Sciatic nerve (tissue), 2 donors: ENCODE measurements at places on chromosomes 4 and X.

GRCh38 chr4:162056990-162057389, 106.8 kb downstream of the FSTL5 start:
- no peak for DNase-seq

- DNase-seq: no peak
These were observed 8.5 kb upstream of the KLHL34 start for GRCh38 chrX:21666679-21667078.

DNA sequence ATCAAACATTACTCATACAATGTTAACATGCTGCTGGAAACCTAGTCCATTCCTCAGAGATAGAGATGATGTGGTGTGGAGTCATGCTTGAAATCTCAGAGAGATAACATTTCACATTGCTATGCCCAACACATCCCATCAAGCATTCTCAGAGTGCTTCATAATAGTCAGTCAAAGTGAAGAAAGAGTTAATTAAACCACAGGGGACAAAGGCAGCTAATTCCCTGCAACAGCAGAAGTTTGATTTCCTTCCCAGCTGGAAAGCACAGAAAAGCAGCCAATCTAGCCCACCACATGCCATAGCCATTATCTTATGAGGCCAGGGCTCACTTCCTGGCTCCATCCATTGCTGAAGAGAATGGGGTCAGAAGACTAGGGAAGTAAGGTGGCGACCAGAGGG, 8.9 kb downstream of the KDR start:
- no peak for DNase-seq

DNA sequence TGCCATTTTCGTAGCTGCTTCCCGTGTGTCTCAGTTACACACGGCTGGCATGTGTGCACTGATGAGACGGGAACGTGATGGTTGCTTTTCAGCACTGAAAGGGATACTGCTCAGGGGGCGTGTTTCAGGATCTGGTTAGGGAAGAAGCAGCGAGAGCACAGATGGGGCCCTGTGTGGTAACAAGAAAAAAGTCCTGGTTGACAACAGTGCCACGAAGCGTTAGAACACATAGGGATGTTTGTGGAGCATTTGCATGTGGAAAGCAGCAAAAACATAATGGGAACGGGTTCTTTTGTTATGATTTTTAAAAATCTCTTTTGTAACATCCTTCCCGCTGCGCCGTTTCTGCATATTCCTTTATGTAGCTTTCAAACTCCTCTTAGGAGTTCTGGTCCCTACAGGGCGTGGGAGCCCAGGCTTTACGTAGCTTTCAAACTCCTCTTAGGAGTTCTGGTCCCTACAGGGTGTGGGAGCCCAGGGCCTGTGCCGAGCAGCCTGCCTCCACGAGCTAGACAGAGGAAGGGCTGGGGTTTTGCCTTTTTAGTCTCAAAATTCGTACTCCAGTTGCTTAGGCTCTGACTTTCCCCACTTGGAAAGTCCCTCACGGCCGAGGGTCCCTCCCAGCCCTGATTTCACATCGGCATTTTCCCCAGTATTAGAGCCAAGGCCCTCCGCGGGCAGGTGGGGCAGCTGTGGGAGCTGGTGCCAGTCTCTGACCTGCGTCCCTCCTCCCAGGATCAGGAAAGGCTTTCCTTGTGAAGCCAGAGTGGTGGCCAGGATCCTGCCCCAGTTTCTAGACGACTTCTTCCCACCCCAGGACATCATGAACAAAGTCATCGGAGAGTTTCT, 11.0 kb upstream of the MSANTD1 start:
- DNase-seq: no peak
